Astrocyte (in vitro differentiated cells and primary cell): ENCODE measurements at places on chromosomes 6 and 20.

- DNase-seq = no peak
These were observed 8.7 kb upstream of the STXBP5 start for GRCh38 chr6:147195510-147195909.

GRCh38 chr6:26250698-26251044 lies 114.3 kb upstream of the BTN3A2 start:
- DNase-seq = no peak

GRCh38 chr20:48711696-48712464 lies 115.9 kb downstream of the PREX1 start:
- no peak for DNase-seq

DNA sequence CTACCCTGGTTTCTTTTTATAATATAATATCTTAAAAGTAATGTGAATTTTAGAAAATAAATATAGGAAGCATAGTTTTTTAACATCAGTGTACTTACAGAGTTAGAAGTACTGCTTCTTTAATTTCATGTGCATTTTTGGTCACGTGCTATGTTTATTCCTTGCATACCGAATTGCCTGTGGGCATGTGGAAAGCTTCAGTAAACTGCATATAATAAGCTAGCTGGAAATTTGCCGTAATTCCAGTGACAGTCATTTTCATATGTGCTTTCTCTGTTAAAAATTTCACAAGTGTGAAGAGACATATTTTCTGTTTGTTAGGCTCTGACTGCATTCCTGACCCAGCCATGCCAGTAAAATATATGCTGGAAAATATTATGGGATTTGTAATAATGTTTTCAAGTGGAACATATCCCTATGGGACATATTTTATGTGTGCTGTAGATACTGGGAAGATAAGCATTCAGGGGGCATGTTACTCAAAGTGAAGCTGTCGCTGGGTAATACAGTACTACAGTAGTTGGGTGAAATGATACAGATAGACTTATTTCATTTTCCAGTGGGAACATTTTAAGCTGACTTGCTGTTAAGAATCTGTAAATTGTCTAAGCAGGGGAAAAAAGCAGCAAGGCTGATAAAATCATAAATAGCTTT lies 616.7 kb downstream of the FRK start:
- DNase-seq = no peak

DNA sequence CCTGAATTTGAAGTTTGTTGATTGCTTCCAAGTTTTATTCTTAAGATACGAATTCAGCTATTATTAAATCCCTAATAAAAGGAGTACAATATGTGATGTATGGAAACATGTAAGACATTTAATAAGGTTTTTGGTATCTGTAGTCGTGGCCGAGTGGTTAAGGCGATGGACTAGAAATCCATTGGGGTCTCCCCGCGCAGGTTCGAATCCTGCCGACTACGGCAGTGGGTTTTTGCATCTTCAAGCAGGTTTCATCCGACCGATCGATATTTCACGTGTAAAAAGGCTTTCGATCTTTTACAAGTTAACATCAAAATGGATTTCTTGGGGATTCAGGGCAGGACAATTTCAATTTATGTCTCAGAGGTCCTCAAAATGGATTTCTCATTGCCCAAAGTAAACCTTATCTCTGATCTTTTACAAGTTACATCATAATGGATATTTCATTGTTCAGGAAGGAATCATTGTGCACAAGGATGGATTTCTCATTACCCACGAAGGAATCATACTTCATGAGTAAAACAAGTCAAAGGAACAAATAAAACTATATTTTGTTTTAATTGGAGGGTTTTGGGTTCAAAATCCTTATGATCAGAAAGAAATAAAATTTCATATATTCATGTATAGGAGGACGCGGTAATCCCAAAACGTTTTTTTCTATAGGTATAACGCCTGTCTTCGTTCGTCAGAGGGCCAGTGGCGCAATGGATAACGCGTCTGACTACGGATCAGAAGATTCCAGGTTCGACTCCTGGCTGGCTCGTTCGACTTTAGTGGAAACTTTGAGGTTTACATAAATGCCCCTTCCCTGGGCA lies 37.3 kb upstream of the BTN3A2 start:
- peak; percentile 61 for DNase-seq

GRCh38 chr6:81226957-81227356 lies 525.5 kb downstream of the TENT5A start:
- peak; percentile 10 for DNase-seq

DNA sequence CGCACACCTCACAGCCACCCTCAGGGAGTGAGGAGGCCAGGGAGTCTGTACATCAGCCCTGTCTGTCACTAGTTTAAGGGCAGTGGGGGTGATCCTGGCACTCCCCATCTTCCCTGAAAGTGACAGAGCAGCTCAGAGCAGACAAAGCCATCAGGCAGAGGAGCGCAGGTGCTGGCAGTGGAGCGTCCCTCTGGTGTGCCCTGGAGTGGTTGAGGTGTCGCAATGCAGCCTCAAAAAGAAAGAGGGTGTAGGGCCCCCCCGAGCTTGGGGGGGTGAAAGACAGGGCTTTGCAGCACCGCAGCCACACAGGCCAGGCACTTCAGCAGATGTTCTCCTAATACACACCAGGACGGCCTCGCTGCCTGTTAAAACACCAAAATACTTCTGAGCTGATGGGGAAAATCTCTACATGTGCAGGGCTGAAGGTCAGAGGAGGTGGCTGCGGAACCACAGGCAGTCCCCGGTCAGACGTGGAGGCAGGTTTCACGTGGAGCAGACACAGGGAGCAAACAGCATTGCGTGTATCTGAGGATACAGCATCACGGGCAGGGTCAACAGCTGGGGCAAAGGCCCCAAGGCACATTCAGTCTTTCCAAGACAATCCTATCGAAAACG lies 69.5 kb downstream of the PREX1 start:
- no peak for DNase-seq

GRCh38 chr20:44001667-44002596 lies 87.3 kb downstream of the TOX2 start:
- no peak for DNase-seq

GRCh38 chr6:14925025-14925698 lies 320.7 kb upstream of the JARID2 start:
- DNase-seq = no peak

DNA sequence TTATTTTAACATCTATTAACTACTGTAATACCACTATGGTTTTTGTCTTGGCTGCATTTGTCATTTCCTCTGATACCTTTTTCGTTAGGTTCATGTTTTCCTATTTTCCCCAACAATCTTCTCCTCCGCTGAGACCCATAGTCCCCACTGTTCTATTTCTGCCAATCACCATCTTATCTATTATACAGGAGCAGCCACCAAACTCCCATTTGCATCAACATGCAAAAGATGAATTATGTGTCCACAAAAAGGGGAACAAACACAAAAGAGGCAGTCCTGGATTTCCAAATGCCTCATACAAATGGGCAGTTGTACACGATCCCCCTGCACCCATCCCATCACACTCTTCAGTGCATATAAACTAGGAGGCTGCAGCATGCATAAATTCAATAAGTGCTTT lies 121.7 kb upstream of the MYLIP start:
- no peak for DNase-seq

DNA sequence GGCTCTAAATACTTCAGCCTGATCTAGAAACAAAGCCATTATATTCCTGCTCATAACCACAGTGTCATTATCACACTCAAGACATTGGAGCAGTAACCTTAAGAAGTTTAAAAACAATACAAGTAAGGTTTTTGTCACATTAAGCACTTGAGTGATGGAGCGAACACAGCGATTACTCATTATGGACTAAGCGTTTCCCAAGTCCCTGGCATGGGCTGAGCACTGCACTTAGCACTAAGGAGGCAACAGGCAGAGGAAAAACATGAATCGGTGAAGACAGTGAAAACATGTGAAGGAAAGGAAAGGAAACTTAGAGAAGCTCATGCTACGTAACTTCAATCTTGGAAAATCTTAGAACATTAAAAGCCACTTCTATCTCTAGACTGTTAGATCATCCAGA lies 108.7 kb downstream of the SLC24A3 start:
- no peak for DNase-seq

DNA sequence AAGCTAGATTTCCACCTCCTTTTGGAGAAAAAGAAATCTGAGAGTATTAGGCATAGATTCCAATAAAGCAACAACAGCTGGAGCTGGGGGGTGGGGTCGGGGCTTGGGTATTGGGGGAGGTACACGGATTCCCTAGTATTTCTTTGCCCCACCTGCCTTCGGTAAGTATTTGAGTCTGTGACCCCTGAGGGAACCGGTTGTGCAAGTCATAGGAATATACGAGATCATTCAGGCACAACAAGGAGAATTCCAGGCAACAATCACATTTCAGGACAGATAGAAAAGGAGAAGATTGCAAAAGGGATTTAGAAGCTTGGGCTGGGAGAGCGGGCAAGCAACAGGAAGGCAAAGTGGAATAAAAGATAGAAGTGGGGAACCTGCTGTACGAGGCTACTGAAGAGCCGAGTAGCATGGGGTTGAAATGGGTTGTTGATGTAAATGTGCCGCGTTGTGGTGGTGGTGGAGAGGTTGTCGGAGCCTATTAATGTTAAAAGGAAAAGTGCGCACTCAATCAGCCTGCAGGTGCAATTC lies 148.9 kb downstream of the BCAS1 start:
- no peak for DNase-seq

DNA sequence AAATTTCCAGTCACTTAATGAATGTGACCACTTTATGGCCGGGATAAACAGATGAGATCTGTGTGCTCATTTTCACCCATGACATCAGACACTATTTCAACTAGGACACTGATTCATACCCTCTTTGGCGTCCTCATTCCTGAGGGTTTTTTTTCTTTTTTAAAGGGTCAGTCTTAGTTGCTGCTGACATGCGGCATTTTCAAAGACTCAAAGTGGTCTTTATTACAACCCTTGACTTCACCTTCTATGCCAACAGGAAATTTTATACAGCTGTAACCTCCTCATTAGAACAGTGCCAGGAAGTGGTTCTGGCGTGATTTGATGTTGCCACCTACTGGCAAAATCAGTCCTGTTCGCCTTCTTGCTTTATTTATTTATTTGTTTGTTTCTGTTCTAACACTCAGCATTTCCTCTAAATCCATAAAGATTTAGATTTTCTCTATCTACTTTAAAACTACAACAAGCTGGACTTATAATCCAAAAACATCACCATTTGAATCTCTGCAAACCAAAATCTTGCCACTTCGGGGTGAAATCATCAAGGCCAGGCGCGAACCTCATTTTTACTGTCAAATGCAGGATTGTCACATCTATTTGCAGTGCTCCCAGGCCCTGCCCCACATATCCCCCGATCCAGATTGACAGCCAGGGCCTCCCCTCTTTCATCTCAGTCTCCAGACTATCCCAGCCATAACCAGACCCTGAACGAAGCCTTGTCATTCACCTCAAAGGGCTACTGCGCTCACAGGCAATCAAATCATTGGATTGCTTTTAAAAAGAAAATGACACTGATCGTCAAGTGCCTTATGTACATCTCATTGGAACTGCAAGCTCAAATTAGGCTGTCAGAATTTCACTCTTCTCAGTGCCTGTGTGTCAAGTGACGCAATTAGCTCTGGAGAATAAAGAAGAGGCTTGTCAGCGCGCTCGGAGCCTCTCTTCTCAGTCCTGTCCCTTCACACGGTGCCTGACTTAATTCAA lies 77.5 kb downstream of the C6orf118 start:
- DNase-seq = peak; percentile 42

GRCh38 chr6:3163248-3163594 lies 5.9 kb upstream of the TUBB2A start:
- no peak for DNase-seq

DNA sequence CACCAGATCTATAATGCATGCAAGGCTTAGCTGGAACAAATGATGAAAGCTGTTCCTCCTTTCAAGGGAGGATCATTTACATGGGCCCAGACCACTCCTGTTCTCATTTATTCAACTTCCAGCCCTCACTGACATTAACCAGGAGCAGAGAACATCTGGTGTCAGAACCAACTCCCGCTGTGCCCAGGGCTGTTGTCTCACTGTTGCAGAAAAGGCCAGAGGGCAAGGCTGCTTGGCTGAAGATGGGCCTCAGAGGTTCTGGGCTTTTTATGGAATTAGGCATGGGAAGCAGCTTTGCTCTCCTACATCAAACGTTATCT lies 164.2 kb downstream of the GMPR start:
- no peak for DNase-seq

- peak; percentile 51 for DNase-seq
These were observed 571.2 kb downstream of the QKI start for GRCh38 chr6:163985710-163986109.

DNA sequence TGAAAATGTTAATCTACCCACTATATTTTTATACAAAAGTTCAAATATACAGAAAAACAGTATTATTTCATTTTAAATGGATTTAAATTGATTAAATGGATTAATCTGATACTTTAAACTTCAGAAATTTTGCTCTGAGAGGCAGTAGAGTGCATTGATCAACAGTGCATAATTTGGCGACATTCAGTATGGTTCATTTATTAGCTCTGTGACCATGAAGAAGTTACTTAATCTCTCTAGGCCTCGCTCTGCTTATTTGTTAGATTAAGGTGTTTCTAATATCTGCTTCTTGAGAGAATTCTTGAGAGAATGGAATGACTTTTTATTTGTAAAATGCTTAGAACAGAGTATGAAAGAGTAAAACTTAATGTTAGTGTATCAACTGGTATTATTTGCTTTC lies 8.9 kb downstream of the PDE7B start:
- DNase-seq = no peak

DNA sequence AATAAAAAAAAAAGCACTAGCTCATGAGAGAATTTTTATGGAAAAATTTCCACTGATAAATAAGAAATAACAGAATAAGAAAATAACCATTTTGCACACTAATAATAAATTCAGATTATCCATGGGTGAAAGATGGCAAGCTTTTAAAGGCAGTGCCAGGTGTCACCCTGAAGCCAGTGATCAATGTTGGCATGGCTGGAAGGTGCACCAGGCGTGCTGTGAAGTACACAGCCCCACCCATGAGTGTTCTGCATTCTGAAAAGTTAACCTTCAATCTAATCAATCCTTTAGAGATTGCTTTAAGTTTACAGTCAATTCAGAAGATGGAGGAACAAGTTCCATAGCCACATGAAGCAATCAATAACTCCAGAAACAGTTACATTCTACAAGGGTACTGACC lies 284.4 kb downstream of the C6orf118 start:
- no peak for DNase-seq

GRCh38 chr20:52542131-52542530 lies 350.6 kb upstream of the ZFP64 start:
- no peak for DNase-seq

GRCh38 chr6:33717934-33718455 lies 6.5 kb upstream of the UQCC2 start:
- DNase-seq = no peak

- no peak for DNase-seq
These were observed 348 bp upstream of the PYGB start for GRCh38 chr20:25247518-25247955.

DNA sequence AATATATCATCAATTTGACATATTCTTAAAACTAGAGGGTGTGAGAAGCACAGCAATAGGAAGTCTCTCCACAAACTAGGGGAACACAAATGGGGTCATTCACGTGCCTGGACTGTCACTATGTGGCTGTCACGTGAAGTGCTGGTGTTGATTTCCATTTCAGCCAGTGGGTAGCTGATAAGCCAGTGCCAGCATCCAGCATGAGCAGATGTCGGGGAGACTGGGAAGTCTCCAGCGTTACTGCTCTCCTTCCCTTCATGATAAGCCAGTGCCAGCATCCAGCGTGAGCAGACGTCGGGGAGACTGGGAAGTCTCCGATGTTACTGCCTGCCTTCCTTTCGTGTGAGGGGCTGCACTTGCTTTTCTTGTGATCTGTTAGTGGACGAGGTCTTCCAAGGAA lies 5.6 kb upstream of the SLC17A9 start:
- no peak for DNase-seq
